ENCODE measurements at places on chromosomes 3 and 15. TPM values are rescaled to one million over a fixed set of nuclear protein-coding genes. Genes with fewer than 3 reads are reported as not detected.

DNA sequence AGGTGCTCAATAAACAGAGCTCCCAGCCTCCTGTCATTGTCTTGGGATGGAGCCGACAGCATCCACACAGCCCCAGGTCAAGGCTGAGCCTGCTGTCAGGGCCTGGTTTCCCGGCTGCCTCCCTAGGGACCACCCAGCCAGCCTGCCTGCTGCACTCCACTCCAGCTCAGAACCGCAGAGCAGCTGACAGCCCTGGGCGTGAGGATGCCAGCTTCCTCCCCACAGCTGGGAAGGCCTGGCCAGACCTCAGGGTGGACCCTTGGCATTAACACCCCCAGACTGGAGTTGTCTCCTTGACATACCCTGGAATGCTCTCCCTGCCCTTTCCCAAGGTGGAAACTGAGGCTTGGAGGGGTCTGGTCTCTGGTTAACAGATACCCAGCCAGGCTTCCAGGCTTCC, 112.0 kb downstream of the WNT7A start:
- DNase-seq, result no peak

Gene GOLGA6L6
- not detected for total RNA-seq

Gene LRRC49
- total RNA-seq, result 21.5 TPM

DNA sequence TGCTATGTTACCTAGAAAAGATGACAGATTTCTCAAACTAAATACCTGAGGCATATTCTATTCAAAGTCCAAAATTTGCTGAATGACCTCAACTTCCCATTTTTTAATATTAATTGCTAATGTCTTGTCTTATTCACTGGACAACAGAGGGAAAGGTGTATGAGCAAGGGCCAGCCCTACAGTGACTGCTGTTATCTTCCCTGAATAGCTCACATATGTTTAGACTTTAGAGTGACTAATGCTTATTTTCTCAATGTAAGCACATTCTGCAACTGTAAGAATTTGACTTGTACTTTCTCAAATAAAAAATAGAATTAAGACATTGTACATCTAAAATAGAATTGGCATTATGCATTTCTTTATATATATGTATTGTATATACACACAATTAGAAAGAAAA, 26.5 kb upstream of the AADACL2 start:
- DNase-seq, result no peak

- no peak for DNase-seq
Measured at GRCh38 chr3:150419076-150419868, 11.2 kb downstream of the TSC22D2 start.

Gene NCBP2
- total RNA-seq, result 64.7 TPM

GRCh38 chr3:153484842-153485241, 322.8 kb downstream of the RAP2B start:
- DNase-seq, result no peak

Gene SHF
- total RNA-seq, result 26.2 TPM

GRCh38 chr3:52238193-52238760, 681 bp downstream of the TWF2 start:
- peak; percentile 71 for DNase-seq

DNA sequence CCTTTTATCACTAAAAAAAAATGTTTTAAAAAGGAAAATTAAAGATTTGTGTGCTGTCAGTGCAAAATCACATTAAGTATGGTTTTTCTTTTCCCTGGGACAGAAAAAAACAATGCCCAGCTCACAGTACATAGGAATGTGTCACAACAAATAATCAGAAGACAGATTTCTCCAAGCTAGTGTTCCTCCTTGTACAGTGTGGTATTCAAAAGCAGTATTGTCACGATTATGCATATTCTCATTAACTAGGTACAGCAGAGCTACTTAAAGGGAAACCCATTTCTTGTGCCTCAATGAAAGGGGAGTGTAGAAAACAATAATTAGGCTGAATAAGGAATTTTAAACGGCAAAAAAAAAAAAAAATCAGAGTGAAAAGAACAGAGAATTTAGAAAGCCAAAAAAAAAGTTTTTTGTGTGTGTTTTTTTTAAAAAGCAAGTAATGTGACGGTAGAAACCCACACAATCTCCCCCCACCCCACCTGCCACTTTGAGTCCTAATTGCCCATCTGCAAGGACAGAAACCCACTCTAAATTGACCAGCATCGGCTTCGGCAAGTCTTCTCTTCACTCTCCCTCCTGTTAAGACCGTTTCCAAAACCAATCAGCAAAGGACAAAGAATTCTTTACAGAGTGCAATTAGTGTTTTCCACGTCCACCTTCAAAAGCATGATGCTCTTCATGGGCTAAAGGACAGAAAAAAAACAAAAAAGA, 41.0 kb downstream of the EIF4E3 start:
- DNase-seq, result no peak

- DNase-seq, result no peak
Measured at GRCh38 chr3:121627622-121628021, 33.1 kb downstream of the HCLS1 start.

GRCh38 chr15:79595995-79596622, 164.0 kb downstream of the MINAR1 start:
- no peak for DNase-seq

- no peak for DNase-seq
Measured at GRCh38 chr3:145739926-145740325, 421.1 kb downstream of the PLOD2 start.

- no peak for DNase-seq
Measured at GRCh38 chr15:65008983-65009382, 19.3 kb upstream of the SPG21 start.

- no peak for DNase-seq
Measured at GRCh38 chr15:56495533-56495932, 30.6 kb upstream of the MNS1 start.

GRCh38 chr3:133783762-133784161, 21.9 kb upstream of the SRPRB start:
- no peak for DNase-seq

DNA sequence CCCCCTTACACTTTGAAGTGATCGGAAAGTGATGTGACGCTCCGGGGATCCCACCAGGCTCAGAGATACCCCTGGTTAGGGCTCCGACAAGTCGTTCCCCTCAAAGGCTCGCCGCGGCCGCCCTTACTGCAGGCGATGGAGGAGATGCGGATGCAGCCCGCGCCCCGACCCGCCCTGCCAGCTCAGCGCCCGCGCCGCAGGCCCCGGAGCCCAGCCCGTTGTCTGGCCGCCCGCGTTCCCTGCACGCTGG, 228 bp downstream of the GLT8D1 start:
- DNase-seq, result no peak

Gene LINS1
- 27.9 TPM for total RNA-seq

- DNase-seq, result no peak
Measured at GRCh38 chr3:60192297-60193114, 1058.7 kb downstream of the FHIT start.

Gene PLSCR5
- total RNA-seq, result not detected

GRCh38 chr3:121566773-121567172, 976 bp upstream of the ARGFX start:
- DNase-seq, result no peak

DNA sequence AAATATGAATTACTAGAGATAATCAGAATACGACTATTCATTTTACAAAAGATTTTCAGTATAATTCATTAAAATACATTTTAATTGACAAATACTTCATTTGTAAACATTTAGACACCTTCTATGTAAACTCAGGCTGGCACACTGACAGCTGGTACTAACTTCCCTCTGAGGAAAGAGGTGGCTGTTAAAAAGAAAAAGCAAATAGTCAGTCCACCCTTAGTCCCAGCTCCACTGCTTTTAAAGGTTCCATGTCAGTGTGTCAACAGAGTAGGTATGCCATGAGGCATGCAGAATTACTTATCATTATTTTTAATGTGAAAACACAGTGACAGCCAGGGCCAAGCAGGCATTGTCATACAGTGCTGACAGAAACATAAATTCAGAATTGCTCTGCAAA, 16.1 kb downstream of the TM6SF1 start:
- no peak for DNase-seq

- DNase-seq, result no peak
Measured at GRCh38 chr15:57948351-57949289, 116.9 kb downstream of the ALDH1A2 start.

- DNase-seq, result no peak
Measured at GRCh38 chr3:77042882-77043281, 3.0 kb downstream of the ROBO2 start.

Gene SLC12A8
- 0.86 TPM for total RNA-seq

GRCh38 chr3:100316641-100317069, 17.9 kb upstream of the NIT2 start:
- peak; percentile 22 for DNase-seq

DNA sequence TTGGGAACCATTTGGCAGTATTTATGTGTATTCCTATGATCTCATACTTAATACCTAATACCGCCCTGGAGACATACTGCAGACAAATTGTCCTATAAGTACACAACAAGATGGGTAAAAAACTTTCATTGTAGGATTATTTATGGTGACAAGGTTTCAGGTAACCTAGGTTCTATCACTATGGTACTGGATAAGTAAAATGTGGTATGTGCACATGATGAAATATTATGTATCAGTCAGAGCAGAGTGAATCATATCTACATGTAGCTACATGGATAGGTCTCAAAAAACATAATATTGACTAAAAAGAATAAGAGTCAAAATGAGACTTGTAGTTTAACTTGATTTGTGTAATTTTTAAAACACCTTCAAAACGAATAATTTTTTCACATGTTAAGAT, 147.8 kb downstream of the LEKR1 start:
- DNase-seq, result no peak

DNA sequence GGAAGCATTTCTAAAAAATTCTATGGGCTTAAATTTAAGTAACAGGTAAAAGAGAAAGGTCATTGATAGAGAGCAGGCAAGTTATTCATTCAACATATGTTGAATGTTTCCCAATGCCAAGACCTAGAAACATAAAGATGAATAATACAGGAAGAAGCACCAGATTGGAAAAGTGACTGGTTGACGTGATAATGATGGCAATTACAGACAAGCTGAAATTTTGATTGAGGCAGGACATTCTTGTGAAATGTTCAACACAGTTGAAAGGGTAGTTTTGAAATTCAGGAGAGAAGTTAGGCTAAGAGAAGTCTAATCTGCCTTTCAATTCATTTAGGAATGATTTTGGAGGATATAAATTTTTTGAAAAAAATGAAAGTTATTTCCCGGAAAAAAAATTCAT, 536.3 kb upstream of the NAALADL2 start:
- DNase-seq, result no peak

DNA sequence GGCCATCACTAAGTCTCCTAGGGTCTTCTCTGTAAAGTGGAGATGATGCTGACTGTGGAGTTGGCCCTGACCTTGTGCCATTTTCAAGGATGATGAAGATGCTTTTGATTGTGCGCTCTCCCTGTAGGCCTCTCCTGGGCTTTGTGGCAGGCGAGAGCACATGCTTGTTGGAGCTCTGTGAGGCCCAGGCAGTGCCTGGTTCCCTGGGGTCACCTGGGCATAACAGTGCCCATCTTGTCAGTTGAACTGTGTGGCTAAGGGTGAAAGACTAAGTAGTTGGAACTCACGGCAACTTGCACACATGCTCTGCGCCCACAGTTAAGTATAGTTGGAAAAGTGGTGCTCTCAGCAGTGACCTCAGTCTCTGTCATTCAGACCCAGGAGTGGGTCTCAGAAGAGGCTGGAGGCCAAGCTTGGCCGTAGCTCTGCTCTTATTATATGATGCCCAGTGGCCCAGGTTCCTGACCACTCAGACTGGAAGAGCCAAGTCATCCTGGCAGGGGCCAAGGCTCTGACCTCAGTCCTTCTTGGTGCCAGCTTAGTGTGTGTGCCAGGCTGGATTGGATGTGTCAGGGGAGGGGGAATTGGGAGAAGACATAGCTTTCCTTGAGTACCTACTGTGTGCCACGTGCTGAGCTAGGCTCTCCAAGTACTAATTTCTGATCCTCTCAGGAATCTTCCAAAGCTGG, 154.6 kb downstream of the EEFSEC start:
- DNase-seq, result no peak
